ENCODE measurements at places on chromosomes 13 and 19.
A peak's percentile ranks its signal among the peaks of the same experiment; 100 is the strongest.

- DNase-seq = no peak
Measured at GRCh38 chr13:62357887-62358645, 942.4 kb upstream of the PCDH20 start.

GRCh38 chr13:82565201-82565600 lies 1317.1 kb downstream of the SLITRK1 start:
- no peak for DNase-seq

- no peak for DNase-seq
Measured at GRCh38 chr13:70042193-70042592, 65.4 kb upstream of the ATXN8OS start.

DNA sequence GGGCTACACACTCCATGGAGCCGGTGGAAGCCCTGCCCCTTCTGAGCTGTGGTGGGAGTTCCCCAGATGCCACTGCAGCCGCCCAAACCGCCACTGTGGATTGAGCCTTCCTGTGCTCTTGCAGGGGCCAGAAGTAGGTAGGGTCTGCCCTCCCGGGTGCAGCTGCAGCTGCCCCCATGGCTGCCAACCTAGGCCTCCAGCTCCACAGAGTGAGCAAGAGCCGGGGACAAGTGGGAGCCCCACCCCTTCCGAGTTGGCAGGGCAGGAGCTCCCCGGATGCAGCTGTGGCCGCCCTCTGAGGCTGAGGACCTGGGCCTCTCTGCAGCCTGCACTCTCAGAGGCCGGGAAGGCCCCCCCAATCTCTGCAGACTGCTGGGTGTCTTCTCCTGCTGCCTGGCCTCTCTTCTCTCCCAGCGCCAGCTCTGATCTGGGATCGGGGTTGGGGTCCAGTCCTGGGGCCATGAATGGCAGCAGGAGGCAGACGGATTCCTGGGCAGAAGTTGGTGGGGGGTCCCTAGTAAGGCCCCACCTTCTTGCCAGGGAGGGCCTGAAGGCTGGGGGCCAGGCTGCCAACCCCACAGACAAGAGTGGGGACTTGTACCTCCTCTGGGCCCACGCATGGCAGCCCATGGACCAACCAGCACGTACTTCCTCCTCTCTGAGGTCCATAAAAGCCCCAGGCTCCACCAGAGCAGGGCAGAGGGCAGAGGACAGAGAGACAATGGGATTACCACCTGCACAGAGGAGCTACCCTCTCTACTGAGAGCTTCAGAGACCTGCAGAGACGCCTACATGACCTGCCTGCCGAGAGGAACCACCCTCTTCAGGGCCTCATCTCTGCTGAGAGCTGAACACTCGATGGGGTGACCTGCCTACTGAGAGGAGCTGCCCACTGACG lies 28.9 kb downstream of the AP2S1 start:
- DNase-seq = peak; percentile 62

DNA sequence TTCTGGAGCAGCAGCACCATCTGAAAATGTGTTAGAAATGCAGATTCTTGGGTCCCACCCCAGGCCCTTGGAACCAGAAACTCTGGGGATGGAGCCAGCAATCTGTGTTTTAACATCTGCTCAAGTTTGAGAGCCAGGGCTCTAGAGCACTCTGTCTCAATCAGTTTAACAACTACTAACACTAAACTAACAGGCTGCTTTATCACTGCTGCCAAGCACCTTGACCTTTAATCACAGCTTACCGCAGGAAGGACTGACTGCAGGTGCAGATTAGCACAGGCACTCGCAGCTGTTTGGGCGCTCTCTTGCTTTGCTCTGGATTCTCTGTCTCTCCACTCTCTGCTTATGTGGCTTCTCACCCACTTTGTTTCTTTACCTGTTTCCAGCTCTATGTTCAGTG lies 163.5 kb downstream of the MTUS2 start:
- no peak for DNase-seq

DNA sequence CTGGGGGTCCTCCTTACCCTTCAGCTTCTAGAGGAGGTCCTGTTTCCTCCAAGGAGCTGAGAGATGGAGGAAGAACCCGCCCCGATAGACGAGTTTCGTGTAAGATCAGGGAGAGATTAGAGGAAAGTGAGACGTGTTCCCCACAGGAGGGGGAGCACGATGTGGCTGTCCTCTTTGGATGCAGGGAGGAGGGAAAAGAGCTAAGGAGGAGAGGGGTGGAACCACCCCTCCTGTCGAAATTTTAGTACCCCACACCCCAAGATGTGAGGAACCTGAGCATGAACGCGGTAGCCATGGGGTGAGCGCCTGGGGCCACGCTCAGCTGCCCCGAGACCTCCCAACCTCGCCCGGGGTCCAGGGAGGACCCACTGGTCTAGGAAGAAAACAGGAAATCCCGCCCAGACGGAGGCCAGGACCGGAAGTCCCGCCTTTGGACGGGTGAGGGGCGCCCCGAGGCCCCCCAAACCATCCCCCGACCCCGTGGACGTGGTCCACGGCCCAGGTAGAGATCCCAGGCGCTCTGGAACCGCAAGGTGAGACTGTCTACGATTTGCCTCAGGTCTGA lies 1.2 kb downstream of the AKT1S1 start:
- DNase-seq = peak; percentile 67

- no peak for DNase-seq
Measured at GRCh38 chr13:45198924-45199323, 1.9 kb downstream of the KCTD4 start.

Measured in activated CD4-positive, alpha-beta T cell treated with anti-CD3 and anti-CD28 coated beads, Interleukin-2, amount 50 U/mL, for 48 hours (primary cell).